AG08395 (cell line): ENCODE measurements at places on chromosomes 4 and X.

DNA sequence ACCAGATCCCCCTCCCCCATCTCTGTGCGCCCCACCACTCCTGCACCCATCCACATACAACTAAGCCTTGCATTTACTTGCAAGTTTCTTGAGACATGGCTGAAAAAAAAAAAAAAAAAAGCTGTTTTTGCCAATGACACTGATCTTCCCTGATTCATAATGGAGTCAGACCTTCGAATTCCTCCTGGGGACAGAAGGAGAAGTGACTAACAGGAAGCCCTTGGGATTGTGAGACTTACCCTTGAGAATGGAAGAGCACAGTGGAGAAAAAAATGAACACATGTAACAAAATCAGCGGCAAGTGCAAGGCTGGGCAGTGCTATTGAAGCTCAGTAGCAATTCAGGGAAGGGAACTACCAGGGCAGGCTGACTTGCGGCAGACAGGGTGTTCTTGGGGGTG is 288.4 kb downstream of the BCOR start:
- DNase-seq, result peak; percentile 64

DNA sequence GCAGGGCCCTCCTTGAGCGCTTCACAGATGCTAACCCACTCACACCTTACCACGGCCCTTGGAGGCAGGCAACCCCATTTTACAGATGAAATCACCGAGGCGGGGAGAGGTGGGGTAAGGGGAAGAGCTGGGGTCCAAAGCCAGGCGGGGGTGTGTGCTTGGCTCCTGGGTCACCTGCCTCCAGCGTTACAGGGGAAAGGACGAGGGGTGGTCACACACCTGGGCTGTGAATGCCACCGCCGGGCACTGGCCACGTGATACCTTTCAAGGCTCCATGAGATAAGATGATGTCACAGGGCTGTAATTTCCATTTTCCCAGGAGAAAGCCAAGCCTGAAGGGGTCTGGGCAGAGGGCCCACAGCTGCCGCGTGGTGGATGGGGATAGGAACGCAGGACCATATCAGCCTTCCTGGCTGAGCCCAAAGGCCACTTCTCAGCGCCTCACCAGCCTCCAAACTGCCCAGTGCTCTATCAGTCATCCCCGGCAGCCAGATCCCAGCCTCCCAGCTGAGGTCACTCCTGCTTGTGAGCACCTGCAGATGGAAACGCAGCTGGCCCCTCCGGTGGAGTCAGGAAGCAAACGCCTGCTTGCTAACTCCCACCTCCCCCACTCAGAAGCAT is 62.4 kb upstream of the CRMP1 start:
- DNase-seq, result no peak

DNA sequence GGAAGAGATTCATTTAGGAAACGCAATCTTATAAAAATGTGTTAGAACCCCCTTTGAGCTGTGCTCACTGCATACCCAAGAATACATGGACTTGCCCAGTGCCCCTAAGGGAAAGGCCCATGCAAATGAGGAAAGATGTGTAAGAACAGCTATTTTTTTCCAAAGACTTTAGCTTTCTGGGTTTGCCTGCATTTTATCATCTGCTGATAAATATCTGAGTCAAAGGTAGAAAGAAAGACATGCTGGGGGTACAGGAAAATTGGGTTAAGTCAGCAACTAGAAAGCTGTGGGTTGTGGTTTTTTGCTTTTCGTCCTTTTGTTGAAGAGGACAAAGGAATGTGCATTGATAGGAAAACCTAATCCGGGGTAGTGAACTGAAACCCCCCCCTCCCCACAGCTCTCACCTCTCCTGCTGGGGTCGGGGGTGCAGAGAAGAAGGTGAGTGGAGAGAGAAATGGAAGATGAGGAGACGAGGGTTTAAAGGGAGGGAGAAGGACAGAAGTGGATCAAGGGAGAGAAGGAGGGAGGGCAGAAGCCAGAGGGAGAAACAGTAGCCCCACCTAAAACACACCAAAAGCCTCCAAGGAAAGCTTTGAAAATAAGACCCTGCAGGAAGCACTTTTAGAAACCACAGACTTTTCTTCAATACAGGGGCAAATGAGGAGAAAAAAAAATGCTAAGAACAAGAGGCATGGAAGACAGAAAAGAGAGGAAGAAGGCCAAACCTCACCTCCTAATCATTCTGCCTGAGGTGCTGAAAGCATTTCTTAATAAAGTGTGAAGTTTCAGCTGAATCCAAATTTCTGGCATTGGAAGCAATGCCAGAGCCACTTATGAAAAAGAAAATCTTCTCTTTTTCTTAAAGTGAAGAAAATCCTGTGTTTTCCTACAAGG is 49.3 kb downstream of the KDR start:
- DNase-seq, result no peak

GRCh38 chr4:8700531-8700930 is 108.0 kb downstream of the CPZ start:
- DNase-seq, result no peak

DNA sequence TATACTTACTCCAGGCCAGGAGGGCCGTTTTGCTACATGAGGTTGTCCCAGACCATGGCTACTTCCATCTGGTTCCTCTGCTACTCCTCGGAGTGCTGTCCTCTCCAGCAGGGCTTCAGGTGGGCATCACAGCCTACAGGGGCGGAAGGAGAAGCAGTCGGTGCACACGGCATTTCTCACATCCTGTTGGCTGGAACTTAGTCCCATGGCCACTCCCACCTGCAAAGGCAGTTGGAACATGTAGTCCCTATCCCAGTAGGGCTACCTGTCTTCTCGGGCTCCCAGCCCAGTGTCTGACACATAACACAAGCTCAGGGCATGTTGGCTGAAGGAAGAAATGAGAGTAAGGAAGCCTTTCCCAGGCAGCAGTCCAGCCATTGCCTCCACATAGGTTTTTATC is 7.7 kb upstream of the STK32B start:
- no peak for DNase-seq

DNA sequence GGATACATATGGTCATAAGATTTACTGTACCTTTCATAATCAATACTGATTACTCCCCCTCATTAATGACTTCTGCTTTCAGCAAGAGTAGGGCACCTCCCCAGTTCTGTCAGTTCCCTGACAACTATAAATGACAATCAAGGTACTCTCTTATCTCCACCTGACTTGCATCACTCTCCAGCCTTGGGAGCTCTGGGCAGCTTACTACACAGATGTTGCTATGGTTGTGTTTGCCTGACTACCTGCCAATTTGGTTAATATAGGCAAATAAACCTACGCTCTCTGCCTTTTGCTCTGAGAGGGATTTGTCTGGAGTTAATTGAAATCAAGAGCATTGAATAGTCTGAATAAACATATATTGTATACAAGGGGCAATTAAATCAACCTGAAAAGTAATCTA is 22.8 kb upstream of the MAP7D3 start:
- DNase-seq, result no peak

DNA sequence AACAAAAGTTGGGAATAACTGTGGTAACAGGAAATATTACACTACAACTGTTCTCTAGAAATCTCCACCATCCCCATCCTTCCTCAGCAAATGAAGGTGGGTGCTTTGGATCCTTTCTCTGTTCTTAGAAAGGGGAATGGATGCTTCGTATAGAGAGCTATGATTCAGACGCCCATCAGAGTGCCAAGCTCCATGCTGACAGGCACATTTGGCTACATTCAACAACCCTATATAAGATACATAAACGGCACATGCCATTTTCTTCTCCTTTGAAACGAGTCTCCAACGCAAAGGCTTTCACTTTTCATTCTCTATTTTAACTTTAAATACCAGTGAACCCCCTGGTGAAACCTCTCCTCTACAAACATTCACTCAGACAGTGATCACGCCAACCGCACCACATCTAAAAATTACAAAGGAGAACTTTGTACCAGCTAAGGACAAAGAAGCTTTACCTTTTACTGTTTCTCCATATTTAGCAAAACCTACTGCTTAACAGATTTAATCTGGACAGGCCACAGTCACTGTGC is 172.5 kb downstream of the TSPAN5 start:
- no peak for DNase-seq
